ENCODE measurements at places on chromosomes 7 and 10. TPM values are rescaled to one million over a fixed set of nuclear protein-coding genes. Genes with fewer than 3 reads are reported as not detected.

- DNase-seq: no peak
Observed at GRCh38 chr7:8151161-8151725, 110.7 kb downstream of the ICA1 start.

GRCh38 chr10:31399631-31400030 lies 80.6 kb downstream of the ZEB1 start:
- no peak for DNase-seq

DNA sequence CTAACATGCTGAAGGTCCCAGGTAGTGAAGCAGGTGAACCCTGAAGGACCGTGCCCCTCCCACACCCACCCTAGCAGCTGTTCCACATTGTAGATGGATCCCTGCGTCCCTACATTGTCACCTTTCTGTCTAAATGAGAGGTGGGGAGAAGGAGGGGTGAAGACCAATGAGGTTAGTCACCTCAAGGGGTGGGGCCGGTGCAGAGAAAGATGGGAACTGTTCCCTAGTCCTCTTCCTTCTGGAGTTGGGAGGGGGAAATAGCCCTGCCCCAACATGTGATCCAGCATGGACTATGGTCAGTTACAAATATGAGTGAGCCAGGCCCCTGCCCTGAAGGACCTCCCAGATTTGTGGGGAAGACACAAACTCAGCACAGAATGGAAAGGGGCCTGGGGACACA lies 124.5 kb downstream of the LHPP start:
- no peak for DNase-seq

DNA sequence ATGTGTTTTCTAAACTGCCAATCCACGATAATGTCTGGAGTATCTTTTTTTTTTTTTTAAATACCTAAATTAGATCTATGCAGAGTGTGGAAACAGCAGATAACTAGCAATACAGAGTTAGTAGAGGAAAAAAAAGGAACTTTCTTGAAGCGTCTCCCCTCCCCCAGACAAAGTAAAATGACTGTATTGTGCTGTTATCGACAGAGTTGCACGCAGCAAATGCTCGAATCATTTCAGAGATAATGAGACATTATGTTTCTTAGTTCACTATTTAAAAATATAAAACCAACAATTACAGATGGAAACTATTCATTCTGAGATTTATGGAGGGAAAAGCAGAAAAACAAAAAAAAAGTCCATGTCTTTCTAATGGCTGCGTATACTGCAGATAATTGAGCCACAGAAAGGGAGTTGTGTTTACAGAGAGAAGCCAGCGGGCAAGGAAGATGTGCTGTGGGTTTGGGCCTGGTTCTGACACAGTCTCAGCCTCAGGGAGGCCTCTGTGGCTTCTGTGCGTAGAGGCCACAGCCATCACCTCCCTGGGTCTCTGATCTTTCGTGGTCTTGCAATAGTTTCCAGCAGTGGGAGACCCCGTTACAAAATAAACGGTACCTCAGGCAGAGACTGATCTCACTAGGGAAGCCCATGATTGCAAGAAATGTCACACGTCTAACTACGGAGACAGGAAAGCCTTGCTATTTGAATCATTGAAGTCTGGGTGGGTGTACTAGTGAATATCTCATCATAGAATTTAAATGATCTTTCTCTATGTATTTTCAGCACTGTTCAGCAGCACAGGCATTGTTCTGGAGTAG lies 19.1 kb upstream of the KLF6 start:
- DNase-seq: no peak

GRCh38 chr7:116393654-116394053 lies 105.9 kb upstream of the CAV2 start:
- DNase-seq: no peak

Gene GPC2
- polyA plus RNA-seq: 9.9 TPM

Gene ADRB1
- 0.06 TPM for polyA plus RNA-seq

Gene PILRA
- 4.4 TPM for polyA plus RNA-seq

Gene RBM28
- polyA plus RNA-seq: 38.5 TPM

Data from right renal pelvis (tissue), 4 donors.